ENCODE measurements at places on chromosomes 7 and 10.

GRCh38 chr10:72243822-72244437, 27.9 kb upstream of the ASCC1 start:
- peak; percentile 20 for DNase-seq

GRCh38 chr10:119219871-119220270, 12.5 kb downstream of the GRK5 start:
- DNase-seq = no peak

DNA sequence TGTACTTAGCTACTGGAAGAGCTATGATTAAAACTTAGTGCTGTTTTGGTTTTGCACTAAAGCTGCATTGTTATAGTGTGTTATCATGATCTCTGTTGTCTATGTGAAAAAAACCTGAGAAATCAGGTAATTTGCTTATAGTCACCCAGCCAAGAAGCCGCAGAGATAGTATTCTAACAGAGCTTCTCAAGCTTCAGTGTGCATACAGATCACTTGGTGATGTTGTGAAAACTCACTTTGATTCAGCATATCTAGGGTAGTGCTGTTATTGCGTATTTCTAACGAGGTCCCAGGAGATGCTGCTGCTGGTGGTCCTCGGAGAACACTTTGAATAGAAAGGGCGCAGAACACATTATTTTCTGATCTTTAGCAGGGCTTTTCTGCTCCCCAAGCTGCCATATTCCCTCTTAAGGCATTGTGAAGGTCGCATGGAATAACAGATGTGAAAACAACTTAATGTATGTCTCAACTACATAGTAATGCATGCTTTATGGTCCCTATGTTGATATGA, 68.4 kb upstream of the PDCD4 start:
- no peak for DNase-seq

- no peak for DNase-seq
Observed at GRCh38 chr7:18529239-18529638, 33.7 kb downstream of the HDAC9 start.

DNA sequence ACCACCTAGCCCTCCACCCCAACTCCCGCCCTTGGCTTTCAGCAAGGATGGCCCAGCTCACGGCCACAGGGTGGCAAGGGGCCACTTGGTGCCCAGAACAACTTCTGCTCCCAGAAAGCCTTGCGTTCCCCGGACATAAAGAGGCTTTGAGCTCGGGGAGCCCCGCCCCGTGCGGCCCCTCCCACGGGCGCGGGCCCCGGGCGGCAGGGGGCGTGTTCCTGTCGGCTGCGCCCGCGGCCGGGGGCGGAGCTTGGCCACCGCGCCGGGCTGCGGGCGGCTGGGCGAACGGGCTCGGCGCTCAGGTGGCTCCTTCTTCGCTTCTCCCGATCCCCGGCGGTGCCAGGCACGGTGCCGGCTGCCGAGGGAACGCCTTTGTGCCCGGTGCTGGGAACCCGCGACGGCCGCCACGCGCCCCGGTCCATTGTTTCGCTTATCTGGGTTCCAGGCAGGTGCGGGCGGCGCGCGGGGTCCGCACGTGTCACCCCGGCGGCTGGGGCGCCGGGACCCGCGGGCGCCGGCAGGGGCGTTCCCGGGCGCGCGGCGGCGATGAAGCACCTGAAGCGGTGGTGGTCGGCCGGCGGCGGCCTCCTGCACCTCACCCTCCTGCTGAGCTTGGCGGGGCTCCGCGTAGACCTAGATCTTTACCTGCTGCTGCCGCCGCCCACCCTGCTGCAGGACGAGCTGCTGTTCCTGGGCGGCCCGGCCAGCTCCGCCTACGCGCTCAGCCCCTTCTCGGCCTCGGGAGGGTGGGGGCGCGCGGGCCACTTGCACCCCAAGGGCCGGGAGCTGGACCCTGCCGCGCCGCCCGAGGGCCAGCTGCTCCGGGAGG, at the start of gene NFE2L3:
Gene NFE2L3 (plus strand): TSS at position 246 of the 829 bp plus-strand sequence. CDS start 301 bp downstream, at position 547.
- DNase-seq = peak; percentile 89

- no peak for DNase-seq
Observed at GRCh38 chr10:128300290-128300824, 174.1 kb upstream of the MKI67 start.

GRCh38 chr7:24591152-24591551, 17.9 kb downstream of the PALS2 start:
- DNase-seq = no peak

GRCh38 chr10:72832701-72833100, 60.8 kb upstream of the OIT3 start:
- no peak for DNase-seq

- no peak for DNase-seq
Observed at GRCh38 chr7:1912593-1913465, 242.8 kb downstream of the ELFN1 start.

DNA sequence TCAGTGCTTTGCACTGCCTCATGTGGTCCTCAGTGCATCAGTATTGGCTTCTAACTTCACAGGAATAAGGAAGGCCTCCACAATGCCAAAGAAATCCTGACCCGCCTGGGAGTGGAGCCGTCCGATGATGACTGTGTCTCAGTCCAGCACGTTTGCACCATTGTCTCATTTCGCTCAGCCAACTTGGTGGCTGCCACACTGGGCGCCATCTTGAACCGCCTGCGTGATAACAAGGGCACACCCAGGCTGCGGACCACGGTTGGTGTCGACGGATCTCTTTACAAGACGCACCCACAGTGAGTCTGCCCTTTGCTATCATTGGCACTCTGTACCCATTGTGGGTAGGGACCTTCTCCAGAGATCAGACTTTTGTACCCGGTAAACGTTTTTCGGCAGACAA, 36.9 kb downstream of the TACR2 start:
- no peak for DNase-seq

- peak; percentile 60 for DNase-seq
Observed at GRCh38 chr10:68550747-68551411, 9.3 kb upstream of the TET1 start.

DNA sequence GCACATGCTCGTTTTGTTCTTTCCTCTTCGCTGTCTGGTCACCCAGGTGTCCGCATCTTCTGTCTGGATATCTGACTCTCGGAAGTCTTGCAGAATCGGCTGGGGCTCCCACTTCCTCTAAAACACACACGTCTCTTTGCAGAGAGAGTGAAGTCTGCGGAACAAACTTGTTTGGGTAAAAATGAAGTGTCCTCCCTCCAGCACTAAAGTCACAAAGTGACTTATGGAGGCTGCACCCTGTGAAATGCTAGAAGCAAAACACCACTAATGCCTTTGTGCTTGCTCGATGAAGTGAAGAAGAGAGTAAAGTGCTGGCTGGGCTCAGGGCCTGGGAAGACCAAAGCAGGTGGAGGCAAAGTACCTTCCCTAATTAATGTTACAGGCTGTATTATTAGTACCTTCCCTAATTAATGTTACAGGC, 71.4 kb downstream of the FGFR2 start:
- no peak for DNase-seq

- DNase-seq = no peak
Observed at GRCh38 chr7:92421676-92422435, 25.4 kb upstream of the GATAD1 start.

GRCh38 chr10:48383393-48383792, 76.9 kb downstream of the MAPK8 start:
- no peak for DNase-seq
